ENCODE measurements at places on chromosomes 11 and 22. TPM values are rescaled to one million over a fixed set of nuclear protein-coding genes. Genes with fewer than 3 reads are reported as not detected.

GRCh38 chr22:46085828-46086576 lies 64.3 kb upstream of the PPARA start:
- DNase-seq, result peak; percentile 87

DNA sequence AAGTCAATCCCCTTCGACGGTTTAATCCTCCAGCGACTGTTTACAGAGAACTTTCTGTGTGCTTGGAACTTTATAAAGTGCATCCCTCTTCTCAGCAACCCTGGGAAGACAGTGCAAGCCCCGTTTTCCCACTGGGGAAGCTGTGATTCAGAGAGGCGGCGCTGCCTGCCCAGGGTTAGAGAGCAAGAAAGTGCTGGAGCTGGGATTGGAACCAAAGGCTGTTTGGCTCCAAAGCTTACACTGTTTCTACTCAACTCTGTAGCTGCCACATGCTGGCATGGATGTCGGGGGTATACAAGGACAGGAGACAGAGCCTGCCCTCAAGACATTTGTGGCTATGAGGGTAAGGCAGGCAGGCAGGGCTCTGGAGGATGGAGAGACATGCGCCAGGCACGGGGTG lies 13.0 kb downstream of the FBLN1 start:
- DNase-seq, result no peak

DNA sequence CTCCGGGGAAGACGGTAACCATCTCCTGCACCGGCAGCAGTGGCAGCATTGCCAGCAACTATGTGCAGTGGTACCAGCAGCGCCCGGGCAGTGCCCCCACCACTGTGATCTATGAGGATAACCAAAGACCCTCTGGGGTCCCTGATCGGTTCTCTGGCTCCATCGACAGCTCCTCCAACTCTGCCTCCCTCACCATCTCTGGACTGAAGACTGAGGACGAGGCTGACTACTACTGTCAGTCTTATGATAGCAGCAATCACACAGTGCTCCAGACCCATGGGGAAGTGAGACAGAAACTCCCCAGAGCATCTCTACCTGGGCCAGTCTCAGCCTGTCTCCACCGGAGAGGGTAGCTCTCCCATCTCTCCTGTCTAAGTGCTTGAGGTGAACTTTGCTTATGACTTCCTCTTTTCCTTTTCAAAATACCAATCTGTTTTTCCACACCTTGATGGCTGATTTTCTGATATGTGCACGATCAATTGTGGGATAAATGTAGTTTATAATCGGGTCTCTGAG lies 48.5 kb upstream of the VPREB1 start:
- DNase-seq, result no peak

DNA sequence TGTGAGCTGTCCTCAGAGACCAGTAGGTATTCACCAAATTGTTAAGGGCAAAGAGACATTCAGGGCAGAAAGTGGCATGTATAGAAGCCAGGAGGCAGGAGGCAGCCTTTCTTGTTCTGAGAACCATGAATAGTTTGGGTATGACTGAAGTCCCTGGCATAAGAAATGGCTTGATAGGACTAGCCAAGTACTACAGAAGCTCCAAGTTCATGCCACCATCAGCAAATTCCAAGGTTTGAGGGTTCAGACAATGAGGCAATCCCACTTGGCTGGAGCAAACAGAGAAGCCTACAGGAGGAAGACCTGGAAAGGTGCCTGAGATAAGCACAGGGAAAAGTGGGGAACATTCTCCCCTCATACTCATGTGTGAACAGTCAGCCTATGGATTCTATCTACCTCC lies 25.8 kb downstream of the XRRA1 start:
- DNase-seq, result no peak

GRCh38 chr11:107908211-107908610 lies 20.0 kb upstream of the RAB39A start:
- DNase-seq, result no peak

GRCh38 chr22:17866127-17866526 lies 91.9 kb upstream of the BID start:
- DNase-seq, result no peak

- DNase-seq, result no peak
Measured at GRCh38 chr22:24465566-24465965, 29.6 kb upstream of the UPB1 start.

GRCh38 chr11:121311373-121311772 lies 18.8 kb downstream of the SC5D start:
- no peak for DNase-seq

- DNase-seq, result no peak
Measured at GRCh38 chr11:35911616-35912165, 32.2 kb upstream of the LDLRAD3 start.

GRCh38 chr11:17634776-17635550 lies 84.4 kb upstream of the MYOD1 start:
- no peak for DNase-seq

GRCh38 chr11:1193326-1194230 lies 29.3 kb upstream of the MUC5B start:
- DNase-seq, result peak; percentile 61

- DNase-seq, result no peak
Measured at GRCh38 chr11:2860636-2861035, 24.9 kb downstream of the CDKN1C start.

DNA sequence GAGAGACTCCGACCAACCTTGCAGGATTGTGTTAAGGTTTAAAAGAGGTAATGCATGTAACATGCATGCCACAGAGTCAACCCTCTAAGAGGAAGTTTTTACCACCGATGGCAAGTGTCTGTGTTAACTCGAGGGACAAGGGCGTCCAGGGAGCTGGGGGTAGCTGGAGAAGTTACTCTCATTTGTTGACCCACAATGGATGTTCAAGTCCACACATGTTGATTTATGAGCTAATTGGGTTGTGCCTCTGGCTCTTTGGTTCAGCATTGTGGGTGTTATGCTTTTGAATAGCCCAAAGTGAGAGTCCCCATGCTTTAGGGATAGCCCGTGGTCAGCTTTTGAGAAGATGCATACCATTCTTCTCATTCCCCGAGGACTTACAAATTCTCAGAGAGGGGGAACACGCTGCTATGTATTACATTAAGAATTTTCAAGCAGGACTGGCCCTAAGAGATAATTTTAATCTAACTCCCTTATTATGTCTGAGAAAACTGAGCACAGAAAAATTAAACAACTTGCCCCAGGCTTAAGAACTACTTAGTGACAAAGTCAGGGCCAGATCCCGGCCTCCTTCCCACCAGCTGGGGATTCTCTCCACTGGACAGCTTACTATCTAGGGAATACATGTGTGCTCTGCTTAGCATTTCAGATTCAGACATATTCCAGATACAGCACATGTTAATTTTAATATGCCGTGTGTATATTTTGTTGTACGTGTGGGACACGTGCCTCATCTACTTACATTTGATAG lies 5.2 kb upstream of the PLET1 start:
- DNase-seq, result no peak

- DNase-seq, result no peak
Measured at GRCh38 chr11:91293119-91293518, 931.5 kb upstream of the FAT3 start.

DNA sequence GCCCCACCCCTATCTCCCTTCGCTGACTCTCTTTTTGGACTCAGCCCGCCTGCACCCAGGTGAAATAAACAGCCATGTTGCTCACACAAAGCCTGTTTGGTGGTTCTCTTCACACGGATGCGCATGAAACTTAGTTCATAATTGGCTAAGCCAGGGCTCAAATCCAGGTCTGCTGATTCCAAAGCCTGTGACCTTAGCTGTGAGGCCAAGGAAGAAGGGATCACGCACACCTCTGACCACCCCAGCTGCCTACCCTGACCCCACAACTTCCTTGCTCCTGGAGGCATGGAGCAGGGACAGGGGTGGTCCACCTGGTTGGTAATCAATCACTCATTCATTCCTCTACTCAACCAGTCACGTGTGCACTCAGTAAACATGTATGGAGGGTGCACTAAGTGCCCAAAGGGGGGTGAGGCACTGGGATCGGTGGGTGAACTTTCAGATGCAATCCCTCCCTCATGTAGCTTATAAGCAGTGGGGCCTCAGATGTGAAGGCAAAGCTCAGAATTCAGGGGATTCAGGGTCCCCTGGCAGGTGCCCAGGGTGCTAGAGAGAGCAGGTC lies 10.3 kb downstream of the FXYD2 start:
- no peak for DNase-seq

- no peak for DNase-seq
Measured at GRCh38 chr22:27597703-27598444, 203.7 kb downstream of the MN1 start.

DNA sequence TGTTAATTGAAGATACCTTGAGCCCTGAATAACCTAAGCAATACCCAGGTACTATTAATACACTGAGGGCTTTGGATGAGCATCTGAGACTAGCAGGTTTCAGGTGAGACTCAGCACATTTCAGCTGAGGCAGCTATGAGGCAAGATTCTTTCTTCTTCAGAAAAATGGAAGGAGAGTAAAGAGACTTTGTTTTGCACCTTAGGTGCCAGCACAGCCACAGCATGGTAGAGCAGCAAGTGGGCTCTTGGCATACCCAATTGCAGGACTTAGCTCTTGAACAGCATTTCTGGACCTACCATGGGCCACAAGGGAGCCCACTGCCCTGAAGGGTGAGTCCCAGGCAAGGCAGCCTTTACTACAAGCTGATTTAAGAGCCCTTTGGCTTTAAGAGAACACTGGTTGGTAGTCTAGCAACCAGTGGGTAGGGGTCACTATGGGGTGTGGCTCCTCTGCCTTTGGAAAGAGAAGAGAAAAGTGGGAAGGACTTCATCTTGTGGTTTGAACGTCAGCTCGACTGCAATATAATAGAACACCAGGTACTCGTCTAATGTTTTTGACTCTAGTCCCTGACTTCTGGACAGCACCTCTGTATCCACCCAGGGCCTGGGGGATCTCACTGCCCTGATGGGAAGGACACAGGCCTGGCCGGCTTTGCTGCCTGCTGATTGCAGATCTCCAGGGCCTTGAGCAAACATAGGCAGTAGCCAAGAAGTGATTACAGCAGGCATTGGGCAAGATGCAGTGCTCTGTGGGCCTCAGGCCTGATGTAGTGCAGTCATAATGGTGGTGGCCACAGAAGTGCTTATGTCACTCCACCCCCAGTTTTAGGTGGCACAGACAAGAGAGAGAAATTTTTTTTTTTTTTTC lies 73.3 kb downstream of the GLYATL1 start:
- no peak for DNase-seq

The OR8D4 gene
- total RNA-seq, result not detected

The POGLUT3 gene
- total RNA-seq, result 13.0 TPM

The TIMP3 gene
- 288 TPM for total RNA-seq

The FIBIN gene
- total RNA-seq, result 8.3 TPM

The UCP3 gene
- total RNA-seq, result 13.1 TPM

The MS4A4A gene
- total RNA-seq, result 23.8 TPM
